ENCODE measurements at places on chromosomes 6 and 20.
A peak's percentile ranks its signal among the peaks of the same experiment; 100 is the strongest.

DNA sequence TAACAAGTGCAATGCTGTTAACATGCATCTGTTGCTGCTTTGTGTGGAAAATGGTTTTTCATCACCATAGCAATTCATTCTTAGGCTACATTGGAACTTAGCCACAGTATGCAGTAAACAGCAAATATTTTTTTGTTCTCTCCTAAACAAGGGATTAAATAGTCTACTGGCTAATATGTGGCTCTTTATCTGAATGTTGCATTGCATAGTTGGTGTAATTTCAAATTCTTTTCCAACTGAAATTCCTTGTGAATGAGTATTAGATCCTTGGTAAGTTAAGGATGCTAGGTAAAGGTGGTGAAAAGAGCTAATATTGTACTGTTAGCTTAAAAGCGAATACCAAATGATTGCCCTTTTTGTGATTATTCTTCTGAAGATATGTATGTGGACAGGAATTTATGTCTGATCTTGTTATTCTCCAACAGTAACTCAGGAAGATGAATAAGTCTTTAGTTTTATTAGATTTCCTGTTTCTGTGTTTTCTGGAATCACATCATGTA lies 958 bp downstream of the MLIP start:
- DNase-seq: no peak

GRCh38 chr20:51639206-51639832 lies 96.8 kb upstream of the NFATC2 start:
- DNase-seq: peak; percentile 47

DNA sequence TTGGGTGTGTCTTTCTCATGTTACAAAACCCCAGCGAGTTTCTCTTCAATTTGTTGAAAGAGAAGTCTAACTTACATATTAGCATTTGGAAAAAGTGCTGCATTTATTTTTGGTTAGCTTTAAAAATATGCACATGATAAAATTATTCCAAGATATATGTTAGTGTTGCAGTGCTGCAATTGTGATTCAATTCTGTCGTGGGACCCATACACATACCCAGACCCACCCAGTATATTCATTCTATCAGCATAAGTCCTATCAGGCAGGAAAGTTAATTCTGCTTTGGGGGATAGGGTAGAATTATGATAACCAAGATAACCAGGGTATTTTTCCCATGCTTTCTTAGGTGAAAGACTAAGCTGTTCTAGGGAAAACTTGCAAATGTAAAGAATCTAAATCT lies 313.5 kb downstream of the EPHA7 start:
- no peak for DNase-seq

- DNase-seq: no peak
These were observed 39.7 kb downstream of the TRAM2 start for GRCh38 chr6:52537001-52537753.

- no peak for DNase-seq
These were observed 7.1 kb downstream of the BMP7 start for GRCh38 chr20:57259121-57259937.

DNA sequence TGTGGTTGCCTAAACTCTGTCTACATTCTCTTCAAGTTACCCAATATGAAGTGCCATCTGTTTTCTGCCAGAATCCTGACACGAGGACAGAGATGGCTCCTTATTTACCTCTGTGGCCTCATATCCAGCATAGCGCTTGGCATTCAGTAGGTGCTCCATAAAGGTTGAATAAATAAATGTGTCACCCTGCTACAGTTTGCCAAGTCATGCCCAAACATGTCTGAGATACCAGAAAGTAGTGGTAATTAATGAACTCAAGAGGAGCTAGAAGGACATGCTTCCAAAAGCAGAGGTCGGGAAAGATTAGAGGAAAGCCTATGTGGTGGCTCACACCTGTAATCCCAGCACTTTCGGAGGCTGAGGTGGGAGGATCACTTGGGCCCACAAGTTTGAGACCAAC lies 30.9 kb upstream of the E2F3 start:
- DNase-seq: no peak

GRCh38 chr20:58626051-58626450 lies 25.0 kb upstream of the STX16 start:
- no peak for DNase-seq

GRCh38 chr6:140988780-140989179 lies 1143.9 kb upstream of the GJE1 start:
- no peak for DNase-seq

DNA sequence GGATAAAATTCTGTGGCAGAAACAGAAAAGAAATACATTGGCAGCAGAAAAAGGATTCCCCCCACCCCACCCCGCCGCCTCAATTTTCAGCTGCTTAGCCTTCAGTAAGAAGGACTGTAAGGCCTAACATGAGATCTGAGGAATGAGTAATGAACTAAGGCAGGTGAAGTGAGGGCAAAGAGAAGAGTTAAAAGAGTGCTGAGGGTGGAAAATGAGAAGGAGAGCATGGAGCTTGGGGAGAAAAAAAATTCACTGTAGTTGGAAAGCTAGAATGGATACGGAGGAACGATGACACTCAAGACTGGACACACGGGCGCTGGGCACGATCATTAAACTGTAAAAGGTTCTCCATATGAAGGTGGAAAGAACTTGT lies 14.6 kb downstream of the POM121L2 start:
- DNase-seq: no peak

- DNase-seq: no peak
These were observed 59.7 kb downstream of the TFAP2A start for GRCh38 chr6:10355115-10355702.

DNA sequence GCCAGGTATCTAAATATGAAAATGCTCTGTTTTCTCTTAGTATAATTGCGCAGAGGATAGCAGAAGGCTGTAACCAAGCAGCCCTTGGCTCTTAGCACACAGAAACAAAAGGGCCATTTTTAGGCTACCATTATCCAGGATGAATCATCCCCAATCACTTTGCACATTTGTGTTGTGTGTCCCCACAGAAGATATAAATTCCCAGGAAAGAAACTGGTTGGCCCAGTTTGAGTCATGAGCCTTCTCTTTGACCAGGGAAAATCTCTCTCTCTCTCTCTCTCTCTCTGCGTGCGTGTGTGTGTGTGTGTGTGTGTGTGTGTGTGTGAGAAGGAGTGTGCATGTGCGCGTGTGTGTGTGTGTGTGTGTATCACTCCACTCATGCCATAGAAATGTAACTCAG lies 178.5 kb downstream of the FRK start:
- DNase-seq: no peak

GRCh38 chr6:107116931-107117330 lies 1.6 kb upstream of the BEND3 start:
- DNase-seq: no peak

- no peak for DNase-seq
These were observed 476 bp downstream of the IGF2R start for GRCh38 chr6:159969204-159969912.

DNA sequence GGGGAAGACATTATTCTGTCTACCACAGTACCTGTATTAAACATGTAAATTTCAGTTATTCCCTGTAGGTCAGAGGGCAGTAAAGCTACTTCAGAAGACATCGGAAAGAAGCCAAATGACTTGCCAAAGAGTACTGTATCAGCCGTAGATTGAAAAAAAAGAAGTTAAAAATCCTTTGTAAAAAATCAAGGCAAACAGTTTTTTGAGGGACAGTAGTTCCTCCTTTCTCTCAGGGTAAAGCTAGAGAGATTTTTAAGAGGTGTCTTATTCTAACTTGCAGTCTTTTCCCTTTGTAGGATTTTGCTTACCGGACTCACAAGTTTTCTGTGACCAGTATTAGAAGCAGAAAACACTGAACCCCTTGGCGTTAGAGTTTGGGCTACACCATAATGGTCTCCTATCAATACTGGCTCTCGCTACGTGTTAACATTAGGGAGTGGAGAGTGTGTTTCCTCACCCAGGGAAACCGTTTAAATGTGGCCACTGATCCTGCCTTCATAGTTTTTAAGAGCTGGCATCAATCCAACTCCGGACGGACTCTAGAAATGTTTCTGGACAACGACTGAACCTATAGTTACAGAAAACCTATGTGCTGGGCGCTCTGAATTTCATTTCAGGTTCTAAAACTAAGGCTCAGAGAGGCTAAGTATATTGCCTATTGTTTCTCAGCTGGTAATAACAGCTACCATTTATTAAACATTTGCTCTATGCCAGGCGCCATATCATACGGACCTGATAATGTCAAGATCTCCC lies 1.3 kb upstream of the ASXL1 start:
- no peak for DNase-seq

DNA sequence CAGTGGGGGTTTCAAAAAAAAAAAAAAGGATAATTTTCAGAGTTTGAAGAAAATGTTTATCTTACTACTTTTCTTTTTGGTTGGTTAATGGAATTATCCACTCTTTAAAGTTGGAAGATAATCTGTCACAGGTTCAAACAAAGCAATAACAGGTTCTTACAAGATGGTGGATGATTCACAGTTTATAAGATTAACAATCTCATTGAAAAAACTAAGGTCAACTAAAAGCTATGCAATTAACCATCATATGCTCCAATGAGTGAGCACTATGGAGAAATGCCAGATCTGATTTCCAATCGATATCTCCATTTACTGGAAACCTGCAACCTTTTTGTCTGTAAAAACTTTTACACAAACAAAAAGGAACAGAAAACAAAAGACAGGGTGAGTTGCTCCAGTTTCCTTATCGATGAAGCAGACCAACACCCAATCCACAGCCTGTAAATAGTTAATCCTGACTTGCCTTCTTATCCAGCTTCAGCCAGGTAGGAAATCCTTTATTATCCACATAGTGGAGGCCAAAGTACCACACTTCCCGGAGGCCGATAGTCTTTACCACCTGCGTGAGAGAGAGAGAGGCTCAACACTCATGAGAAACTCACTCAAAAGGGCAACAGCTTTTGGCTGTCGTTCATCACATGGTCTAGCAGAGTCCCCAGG lies 32.4 kb downstream of the EZR start:
- no peak for DNase-seq

DNA sequence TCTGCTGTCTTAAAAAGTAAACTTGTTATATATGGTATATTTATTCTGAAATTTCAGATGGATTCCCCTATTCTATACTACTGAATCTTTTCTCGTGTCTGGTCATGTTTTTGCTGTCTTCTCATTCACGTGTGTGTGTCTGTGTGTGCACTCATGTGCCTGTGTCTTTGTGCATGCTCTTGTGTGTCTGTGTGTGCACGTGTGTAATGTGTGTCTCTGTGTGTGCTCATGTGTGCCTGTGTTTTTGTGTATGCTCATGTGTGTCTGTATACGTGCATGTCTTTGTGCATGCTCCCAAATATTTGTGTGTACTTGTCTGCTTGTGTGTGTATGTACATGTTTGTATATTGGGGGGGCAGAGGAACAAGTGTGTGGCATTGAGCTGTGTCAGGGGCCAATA lies 34.0 kb downstream of the PRR18 start:
- DNase-seq: no peak

DNA sequence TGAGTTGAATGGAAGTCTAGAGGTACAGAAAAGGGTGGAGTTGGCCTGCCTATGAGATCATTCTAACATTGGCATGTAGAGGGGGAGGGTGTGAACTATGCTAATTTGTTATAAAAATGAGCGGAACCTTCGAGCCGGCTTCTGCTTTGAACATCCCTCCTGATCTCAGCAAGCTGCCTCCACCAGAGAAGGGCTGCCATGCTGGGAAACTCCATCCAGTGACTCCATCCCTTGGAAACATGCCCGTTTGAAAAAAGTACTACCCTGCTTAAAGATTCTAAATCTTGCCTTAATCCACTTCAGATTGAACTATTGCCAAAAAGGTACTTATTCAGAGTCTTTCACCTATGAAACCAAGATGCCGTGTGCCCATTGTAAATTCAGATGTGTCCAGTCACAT lies 43.6 kb upstream of the TMEM170B start:
- DNase-seq: no peak

- no peak for DNase-seq
These were observed 92.9 kb upstream of the SHLD1 start for GRCh38 chr20:5657190-5657875.

GRCh38 chr6:158060455-158061360 lies 79.0 kb downstream of the SYNJ2 start:
- DNase-seq: no peak

GRCh38 chr20:58880441-58880840 lies 27.9 kb downstream of the GNAS start:
- DNase-seq: no peak

DNA sequence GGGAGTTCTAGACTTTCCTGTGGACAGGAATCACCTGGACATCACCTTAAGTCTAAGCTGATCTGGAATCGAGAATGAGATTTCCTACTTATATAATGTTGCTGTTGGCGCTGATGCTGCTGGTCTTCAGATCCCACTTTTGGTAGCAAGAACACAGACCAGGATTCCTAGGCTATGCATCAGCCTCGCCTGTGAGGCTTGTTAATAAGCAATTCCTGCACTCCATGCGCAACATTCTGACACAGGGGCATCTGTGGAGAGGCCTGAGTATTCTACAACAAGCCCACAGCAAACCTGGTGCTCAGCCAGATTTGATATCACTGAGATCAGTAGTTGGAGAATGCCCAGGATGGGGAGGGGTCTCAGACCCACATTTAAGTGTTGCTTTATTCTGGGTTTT lies 52.0 kb upstream of the TRIM26 start:
- no peak for DNase-seq

DNA sequence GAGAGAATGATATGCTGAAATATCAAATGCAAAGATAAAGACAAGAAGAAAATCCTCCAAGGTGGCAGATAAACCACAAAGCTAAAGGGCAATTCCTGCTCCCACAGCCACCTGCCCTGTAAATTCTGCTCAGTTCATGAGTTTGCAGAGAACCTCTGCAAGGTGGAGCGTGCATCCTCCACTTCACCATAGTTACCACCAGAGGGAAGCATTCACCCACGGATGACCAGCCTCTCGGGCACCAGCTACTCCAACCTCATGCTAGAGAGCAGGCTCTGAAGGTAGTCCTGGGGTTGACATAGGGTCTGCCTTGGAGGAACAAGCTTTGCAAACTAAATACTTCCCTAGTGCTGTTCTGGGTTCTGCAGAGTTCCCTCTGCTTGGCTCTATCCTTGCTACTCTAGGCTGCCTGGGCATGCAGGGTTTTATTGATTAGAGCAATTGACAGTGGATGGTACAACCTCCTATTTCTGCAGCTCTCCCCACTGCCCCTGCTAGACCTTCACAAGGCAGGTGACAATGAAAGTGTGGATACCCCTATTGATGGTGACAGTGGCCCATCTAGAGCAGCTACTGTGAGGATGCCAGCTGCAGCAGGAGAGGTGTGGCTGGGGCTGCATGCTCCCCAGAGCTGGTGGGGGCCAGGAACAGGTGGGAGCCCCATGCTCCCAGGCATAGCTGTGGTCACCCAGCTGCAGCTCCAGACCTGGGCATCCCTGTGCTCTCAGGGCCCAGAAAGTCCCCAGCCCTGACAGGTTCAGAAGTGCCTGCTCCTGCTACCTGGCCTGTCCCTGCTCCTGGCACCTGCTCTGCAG lies 51.1 kb downstream of the GGTLC1 start:
- DNase-seq: no peak

DNA sequence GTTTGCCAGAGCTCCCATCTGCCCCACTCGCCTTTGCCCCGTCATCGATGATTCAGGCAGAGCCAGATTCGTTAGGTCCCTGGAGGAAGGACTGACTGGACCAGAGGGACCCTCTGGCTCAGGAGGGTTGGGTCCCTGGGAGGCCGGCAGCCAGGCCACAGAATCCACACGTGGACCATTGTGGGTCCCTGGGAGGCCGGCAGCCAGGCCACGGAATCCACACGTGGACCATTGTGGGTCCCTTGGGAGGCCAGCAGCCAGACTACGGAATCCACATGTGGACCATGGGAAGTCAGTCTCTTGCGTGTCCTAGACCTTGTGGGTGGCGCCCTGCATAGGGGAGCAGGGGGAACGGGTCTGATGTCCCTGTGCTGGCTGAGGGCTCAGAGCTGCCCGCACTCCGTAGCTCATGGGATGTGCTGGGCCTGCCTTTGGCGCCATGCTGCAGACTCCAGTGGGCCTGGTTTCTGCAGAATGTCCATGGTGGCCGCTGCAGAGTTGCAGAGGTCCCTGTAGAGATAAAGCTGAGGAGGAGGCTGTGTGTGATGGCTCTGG lies 23.5 kb downstream of the UCKL1 start:
- DNase-seq: no peak

Measured in D721Med (cell line).